Retina (tissue), 1 donor: ENCODE measurements at places on chromosomes 2 and 18.

GRCh38 chr2:79860228-79861058 is 347.6 kb downstream of the CTNNA2 start:
- DNase-seq: peak; percentile 68

- DNase-seq: no peak
Observed at GRCh38 chr2:233325814-233326213, 18.2 kb downstream of the SAG start.

DNA sequence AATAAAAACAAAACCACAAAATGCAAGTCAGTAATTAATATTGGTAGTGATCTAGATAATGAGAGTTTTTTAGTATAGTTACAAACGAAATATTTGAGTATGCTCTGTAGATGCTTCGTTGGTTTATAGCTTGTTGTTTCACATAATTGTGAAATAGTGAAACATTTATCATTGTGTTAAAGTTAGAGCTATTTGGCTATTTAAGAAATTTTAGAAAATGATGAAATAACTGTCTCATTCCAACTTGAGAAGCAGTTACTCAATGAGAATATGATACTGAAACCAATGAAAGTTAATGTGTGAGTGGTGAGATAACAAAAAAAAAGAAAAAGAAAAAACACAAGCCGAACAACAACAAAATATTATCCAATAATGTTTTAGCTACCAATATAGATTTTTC is 475.6 kb upstream of the ZEB2 start:
- no peak for DNase-seq

GRCh38 chr2:134782792-134783191 is 55.6 kb upstream of the ACMSD start:
- no peak for DNase-seq

DNA sequence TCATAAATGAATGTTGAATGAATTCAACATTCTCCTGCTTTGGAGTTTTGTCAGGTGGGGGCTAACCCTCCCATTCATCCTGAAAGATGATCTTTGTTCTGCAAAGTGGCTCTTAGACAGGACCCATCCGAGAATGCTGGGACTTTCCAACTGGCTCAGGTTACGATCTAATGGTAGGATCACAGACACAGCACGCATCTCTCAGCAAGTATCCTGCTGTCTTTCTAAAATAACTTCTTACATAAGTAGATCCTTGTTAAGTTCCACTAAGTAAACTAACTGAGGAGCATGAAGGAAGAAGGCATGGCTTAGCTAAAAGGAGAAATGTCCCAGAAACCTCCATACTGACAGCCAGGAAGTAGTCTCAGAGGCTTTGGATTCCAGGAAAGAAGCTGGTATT is 23.7 kb downstream of the CYP27A1 start:
- DNase-seq: no peak

GRCh38 chr2:179239195-179239594 is 25.4 kb downstream of the SESTD1 start:
- no peak for DNase-seq

- DNase-seq: no peak
Observed at GRCh38 chr2:129296806-129297205, 682.7 kb upstream of the RAB6C start.

DNA sequence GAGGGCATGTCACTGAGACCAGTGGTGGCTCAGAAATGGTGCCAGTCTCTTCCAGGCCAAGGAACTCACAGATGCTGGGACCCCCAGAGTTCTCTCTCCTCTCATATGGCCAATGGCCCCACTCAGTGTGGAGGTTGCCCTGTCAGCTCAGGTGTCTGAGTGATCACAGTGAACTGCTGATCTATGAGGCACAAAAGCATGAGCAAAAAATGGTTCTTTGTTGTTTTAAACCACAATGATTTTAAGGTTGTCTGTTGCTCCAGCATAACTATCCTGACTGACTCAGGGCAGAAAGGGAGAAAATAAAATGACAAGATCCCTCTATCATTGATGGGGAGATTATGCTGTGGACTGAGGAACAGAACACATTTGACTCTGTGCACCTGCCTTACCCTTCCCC is 57.8 kb downstream of the FBLN7 start:
- no peak for DNase-seq

DNA sequence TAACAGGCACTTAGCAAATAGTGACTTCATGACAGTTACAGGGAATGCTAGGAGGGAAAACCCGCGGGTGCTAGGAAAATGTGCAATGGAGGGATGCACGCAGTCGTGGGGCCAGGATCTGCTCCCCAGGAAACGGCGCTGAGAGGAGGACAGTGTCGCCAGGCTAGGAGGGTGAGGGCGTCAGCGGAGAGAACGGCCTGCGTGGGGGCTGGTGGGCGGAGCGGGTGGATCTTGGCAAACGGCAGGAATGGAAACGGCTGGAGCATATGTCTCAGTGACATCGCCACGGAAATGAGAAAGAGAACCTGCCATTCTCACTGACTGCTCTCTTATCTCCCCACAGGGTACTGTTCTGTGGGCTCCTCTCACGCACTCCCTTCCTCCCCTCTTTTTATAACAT is 478.5 kb upstream of the ID2 start:
- DNase-seq: no peak

DNA sequence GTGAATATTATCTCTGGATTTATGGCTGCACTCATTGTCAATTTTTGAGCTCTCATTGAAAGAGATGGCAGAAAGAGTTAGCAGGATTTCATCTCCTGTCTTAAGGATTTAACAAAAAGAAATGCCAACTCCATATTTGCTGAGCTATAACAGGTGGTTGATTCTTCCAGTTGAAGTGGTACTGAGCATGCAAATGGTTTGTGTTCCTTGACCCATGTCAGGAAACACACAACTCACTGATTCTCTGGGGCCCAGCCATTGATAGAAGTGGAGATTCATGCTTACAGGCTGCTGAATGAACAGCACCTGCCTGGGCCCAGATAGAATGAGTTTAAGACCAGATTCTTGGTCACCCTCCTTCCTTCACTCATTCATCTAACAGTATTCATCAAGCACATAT is 128.8 kb downstream of the CERS6 start:
- no peak for DNase-seq

DNA sequence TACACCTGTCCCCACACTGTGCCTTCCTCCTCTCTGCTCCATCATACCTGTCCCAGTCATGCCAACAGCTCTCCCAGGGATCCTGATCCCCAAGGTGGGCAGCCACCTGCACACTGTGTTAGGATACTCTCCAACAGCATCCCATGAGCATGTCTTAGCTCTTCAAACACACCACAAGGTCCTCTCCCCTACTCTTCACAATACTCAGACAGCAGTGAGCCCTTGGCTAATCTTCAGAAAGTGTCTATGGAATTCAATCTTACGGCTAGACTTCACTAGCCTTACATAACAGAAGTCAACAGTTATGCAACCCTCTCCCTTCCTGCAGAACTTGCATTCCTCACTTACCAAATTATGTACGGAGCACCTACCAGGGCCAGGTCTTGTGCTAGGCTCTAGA is 79.9 kb downstream of the MYO5B start:
- DNase-seq: no peak

DNA sequence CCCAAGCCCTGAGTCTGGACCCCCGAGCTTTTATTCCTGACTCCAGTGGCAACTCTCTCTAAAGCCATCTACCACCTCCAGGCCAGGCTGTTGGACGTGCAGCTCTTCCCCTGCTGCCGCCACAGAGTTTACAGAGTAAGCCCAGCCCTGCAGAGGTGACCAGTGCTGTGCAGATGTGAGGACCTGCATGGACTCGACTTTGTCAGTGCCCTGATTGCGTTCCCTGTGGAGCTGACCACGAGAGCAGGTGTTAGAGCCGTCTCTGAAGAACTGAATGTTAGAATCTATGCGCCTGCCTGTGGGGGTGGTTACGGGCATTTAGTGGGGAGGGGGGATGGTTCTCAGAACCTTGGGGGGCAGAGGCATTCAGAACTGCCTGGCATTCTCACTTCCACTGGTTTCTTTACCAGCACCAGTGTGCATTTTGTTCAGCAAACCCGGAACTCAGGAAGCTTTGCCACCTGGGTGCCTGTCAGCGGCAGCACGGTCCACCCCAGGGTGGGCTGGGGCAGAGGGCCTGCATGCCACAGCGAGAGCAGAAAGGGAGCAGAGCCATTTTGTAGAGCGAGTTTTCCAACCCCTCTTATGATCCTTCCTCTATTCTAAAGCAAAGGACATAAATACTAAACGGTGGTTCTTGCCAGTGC is 137.9 kb downstream of the KLHL29 start:
- DNase-seq: no peak

DNA sequence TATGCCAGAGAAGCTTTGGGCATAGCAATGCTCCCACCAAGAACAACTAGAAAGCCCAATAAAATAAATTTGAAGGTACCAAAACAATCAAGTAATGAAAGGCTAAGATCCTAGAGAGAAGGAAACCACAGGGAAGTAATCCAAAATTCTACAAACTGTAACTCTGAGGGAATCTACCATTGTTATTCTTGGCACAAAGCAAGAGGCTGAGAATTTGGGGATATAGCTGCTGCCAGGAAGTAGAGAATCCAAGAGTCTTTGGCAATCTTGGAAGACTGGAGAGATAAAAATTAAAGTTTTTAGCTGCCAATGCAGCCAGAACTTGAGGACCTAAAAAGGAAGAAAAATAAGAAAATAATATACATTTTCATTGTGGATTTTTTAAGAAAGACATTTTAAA is 68.5 kb downstream of the PIGN start:
- DNase-seq: no peak

- no peak for DNase-seq
Observed at GRCh38 chr2:64212346-64212745, 68.1 kb upstream of the PELI1 start.
